ENCODE measurements at places on chromosomes 6 and 20.
A peak's percentile ranks its signal among the peaks of the same experiment; 100 is the strongest.

DNA sequence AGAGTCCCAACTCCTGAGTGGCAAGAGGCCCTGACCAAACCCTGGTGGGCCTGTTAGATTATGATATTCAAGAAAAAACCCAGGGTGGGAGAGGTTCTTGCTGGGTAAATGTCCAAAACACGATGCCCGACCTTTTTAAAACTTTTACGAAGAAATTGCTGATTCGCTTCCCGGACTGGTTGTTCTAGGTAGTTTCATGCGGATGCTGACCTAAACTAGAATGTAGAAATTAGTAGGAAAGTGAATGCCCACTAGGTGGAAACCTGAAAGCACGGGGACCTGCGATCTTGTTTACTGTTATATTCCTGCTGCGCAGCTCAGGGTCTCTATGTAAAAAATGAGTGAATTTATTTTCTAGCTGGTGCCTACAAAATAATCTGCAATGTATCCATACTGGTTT is 2.3 kb downstream of the RAE1 start:
- no peak for DNase-seq

- DNase-seq: no peak
These were observed 25.1 kb downstream of the CAP2 start for GRCh38 chr6:17418281-17419188.

- DNase-seq: no peak
These were observed 776.4 kb downstream of the C6orf118 start for GRCh38 chr6:164533045-164533362.

DNA sequence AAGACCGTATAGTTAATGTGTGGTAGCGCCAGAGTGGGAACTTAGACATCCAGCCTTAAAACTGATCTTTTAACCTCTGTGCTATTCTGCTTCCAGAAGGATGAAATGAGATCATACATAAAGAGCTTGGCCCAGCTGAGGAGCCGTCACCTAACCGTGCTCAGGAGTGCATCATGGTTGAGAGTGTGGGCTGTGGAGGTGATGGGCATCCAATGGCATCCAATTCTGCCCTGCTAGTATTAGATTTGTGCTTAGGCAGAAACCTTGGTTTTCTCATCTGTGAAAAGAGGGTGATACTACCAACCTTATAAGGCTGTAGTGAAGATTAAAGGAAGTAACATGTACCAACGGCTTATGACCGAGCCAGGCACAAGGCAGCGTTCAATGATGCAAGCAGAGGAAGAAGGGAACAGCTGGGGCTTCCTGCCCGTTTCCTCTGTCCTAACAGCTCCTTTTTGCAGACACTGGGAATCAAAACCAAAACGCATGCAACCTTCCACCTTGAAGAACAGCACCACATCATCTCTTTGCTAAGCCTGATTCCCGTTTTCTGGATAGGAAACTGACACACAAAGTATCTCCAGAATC is 1.3 kb downstream of the SLC22A16 start:
- no peak for DNase-seq

- peak; percentile 37 for DNase-seq
These were observed at the start of gene ECHDC1 for GRCh38 chr6:127342946-127343808. ECHDC1 (minus strand) TSS chr6:127343609; CDS start chr6:127331028, 12,581 bp downstream.

DNA sequence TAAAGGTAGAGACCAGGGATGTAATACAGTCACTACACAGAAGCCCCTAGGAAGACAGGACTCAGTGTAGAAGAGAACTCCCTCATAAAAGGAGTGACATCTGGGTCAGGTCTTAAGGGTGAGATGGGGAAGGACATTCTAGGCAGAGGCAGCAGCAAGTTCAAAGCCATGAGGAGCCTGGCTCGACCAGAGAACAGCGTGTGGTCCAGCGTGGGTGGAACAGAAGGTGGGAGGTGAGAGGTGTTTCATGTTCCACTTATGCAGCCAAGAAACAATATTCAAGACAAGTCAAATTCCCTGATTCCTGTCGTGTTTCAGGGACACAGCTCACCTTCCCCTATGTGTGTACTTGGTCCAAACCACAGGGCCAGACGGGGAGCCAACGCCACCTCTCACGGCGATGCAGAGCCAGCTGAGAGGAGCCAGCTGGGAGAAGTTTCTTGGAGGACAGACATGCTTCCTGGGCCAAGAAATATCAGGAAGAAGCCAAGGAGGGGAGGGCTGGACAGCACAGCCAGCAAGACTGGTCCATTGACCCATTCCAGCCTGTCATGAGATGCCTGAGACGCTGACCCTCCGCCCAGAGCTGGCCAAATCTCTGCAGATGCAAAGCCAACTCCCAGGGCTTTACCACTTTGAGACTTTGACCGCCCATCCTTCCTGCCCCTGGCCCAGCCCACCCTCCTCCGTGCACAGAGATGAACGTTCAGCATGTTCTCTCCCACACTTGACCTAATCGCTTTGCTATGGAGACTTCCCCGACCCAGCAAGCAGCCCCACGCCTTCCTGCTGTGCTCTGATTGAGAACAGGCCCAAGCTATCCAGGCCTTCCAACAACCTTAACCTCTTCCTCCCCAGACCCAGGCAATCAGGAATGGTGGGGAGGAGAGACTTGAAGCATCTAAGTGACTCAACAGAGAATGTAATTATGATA is 113.8 kb downstream of the PRND start:
- DNase-seq: no peak

GRCh38 chr6:83808005-83808404 is 45.2 kb upstream of the RIPPLY2 start:
- DNase-seq: no peak

- DNase-seq: no peak
These were observed 12.1 kb downstream of the ANKRD60 start for GRCh38 chr20:58216334-58216733.

- no peak for DNase-seq
These were observed 95.6 kb upstream of the RALGAPA2 start for GRCh38 chr20:20808016-20808415.

- DNase-seq: no peak
These were observed 656 bp downstream of the TDRD6 start for GRCh38 chr6:46688117-46688965.

DNA sequence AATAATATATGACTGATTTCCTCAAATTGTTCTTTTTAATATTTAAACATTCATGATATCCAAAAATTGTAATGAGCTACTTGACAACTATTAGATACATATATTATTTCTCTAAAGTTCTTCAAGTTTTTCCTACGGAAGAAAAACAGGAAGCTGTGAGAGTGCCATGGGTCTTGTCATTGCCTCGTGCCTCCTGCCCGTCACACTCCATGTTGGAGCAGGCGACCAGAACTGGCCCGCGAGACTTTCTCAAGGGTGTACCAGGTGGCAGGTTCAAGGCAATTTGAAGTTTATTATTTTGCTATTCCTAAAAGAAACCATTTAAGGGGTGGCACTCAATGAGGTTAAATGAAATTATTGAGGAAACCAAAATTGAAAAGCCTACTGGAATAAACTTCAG is 337.2 kb downstream of the HACE1 start:
- DNase-seq: no peak

DNA sequence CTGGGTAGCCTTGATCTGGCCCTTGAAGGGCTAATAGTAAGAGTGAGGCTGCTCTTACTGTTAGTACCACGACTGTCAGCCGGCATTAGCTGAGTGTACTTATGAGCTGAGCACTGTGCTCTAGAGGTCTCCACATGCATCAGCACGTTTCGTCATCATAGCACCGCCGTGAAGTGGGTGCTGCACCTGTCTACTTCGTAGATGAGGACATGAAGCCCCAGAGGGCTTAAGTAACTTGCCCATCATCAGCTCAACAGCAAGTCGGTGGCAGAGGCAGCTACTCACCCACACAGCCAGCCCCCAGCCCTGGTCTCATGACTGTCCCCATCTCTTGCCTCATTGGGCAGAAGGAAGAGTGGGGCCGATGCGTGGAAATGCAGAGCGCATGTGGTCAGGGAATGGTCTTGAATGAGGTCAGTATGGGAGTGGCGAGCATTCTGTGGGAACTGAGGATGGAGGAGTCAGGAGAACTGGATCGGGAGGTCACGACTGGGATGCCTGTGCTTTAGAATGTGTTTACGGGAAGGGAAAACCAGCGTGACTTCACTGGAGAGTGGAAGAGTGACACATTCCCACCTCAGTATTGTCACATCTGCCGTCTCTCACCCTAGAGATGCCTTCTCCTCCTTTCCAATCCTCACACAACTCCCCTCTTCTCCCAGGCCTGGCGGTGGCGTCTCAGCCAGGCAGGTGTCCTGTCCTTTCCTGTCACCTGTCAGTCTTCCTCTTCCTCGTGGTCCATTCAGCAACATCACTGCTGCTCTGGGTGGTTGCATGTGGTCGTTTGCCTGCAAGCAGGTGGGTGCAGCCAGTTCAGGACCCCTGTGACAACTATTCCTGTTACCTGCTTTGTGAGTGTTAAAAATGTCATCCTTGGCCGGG is 6.0 kb downstream of the SYTL3 start:
- no peak for DNase-seq

- no peak for DNase-seq
These were observed 996 bp upstream of the NFKBIE start for GRCh38 chr6:44266347-44266746.

GRCh38 chr20:23503649-23504048 is 12.7 kb downstream of the CST8 start:
- DNase-seq: no peak

- DNase-seq: no peak
These were observed 139.9 kb downstream of the CDH4 start for GRCh38 chr20:61391812-61392520.

GRCh38 chr6:18609715-18610114 is 222.6 kb downstream of the RNF144B start:
- no peak for DNase-seq

DNA sequence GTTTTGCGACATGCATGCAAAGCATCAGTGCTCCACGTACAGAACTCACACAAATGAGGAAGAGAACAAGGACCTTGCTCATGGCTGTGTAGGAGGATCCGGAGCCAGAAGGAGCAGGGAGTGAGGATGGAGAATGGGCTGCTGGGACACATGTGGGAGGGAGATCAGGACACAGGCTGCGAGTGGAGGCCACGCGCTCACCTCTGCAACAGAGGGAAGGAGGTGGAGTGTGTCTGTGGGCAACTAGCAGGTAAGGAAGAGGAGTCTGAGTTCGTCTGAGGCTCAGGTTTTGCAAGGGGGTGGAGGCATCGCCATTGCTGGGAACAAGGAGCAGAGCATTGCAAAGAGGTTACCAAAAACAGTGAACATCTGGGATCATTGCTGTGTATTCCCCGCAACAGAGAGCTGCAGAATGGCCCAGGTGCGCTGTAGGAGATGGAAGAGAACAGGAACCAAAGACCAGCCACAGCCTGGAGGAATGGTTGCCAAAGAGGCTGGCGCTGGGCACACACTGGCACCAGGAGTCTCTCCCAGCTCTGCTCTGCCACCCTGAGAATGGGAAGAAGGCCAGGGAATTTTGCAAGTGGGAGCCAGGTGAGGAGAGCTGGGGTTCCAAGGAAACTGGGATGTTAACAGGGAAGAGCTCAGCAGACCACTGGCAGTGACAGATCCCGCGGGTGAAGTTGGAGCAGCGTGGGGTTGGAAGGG is 90.0 kb upstream of the RPS6KA2 start:
- DNase-seq: no peak

DNA sequence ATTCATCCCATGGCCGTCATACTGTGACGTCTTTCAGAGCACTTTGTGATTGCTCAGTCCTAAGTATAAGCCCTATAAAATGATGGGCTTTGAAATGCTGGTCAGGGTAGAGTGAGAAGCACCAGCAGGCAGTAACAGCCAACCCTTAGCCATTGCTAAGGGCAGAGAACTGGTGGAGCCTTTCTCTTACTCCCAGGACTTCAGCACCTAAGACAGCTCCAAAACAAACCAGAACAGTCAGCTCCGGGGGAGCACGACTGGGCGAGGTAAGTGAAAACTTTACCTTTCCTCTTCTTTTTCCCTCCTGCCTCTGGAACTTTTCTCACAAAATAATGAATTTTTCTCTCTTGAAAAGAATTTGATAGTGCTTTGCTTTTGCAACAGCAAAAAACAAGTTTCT is at the start of gene VIP:
Gene VIP, plus strand, starts transcription at position 104 of the 400 bp plus-strand sequence. CDS start 1,381 bp downstream, outside the sequence.
- DNase-seq: no peak

GRCh38 chr6:30686009-30686907 is at the start of gene PPP1R18:
PPP1R18 (minus strand) TSS chr6:30686645; CDS start chr6:30686018, 627 bp downstream.
- DNase-seq: peak; percentile 60

DNA sequence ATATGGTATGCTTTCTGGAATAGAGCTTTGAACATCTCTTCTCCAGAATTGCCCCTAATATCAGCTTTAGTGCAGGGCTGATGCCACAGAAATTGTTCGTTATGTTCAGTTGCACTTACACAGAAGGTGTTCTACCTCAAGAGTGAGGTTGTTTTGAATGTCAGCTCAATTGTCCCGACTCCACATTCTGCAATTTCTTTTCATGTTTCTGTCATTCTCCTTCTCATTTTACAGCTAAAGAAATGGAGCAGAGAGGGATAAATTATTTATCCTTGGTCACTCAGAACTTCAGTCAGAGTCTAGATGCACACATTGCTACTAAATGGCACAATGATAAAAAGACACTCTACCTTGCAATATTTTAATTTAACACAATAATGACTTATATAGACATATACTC is 137.0 kb upstream of the CCN2 start:
- no peak for DNase-seq

DNA sequence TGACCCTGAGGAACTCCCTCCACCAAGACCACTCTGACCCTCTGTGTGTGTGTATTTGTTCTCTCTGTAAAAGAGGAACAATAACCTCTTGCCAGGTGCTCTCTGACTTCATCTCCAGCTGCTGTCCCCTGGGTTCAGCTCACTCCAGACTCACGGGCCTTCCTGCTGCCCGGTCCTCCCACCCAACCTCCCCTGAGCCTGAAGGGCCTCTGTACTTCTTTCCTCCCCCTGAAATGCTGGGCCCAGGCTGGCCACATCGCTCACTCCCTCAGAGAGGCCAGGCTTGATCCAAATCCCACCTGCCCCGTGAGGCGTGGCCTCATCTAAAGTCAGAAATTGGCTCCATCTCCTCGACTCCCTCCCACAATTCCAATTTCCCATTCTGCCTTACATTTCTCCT is 202.4 kb downstream of the PRKN start:
- no peak for DNase-seq
